ENCODE measurements at places on chromosomes 3 and 15.

DNA sequence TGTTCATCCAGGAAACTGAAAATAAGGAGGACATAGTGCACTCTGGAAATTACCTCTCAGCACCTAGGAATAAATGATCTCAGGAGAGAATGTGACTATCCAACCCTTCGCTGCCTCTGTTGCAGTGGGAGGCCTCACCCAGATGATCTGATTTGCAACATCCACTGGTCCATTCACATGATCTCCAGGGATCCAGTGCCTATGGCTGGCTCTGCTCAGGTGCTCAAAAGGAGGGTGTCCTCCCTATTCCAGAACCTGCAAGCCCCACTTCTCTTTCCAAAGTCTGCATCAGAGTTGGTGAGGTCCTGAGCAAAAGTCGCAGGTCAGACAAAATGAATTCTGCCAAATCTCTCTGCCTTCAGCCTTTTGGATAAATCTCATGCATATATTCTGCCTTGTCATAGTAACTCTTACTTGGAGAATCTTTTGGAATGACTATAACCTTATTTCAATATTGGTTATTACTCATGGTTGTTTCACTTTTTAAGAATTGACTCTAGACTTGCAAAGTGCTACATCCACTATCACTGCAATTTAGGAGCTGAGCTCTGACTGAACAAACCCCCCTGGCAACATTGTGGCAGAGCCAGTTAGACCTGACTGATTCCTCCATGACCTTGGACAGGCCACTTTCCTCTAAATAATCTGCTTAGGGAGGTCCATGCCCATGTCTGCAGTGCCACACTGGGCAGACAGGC lies 295.1 kb downstream of the EPHB1 start:
- no peak for DNase-seq

DNA sequence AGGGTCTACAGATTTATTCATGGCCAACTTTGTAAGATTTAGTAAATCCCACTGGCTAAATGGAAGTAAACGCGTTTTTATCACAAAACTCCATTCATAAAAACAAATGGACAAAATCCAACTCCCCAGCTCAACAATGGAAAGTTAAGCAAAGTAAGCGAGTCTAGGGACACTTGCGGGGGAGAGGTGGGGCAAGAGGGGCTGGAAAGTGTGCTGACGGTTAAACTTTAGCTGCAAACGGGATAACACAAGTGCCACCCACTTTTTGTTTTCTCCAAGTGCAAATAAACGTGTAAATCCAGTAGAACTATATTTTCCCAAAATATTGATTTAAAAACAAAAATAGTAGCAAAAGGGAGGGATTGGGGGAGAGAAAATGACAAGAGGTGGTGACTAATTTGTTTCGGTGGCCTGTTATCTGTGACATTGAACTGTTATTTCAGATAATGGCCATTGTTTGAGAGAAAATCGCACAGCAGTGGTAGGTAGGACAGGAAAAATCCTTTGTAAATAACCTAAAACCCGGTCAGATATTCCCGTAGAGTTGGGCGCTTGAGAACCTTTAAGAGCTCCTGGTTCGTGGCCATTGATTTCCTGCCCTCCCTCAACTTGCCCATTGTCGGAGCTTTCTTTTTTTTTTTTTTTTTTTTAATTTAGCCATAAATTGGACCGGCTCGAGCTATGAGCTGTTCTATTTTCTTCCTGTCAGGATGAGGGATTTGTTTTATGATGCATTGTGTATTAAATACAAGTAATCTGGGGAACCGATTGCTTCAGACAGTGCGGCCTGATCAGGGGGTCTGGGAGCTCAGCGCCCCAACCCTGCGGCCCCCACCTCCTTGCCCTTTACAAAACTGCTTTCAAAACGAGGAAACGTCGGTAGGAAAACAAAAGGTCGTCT lies 514.8 kb downstream of the MECOM start:
- DNase-seq: no peak

GRCh38 chr15:75672646-75673425 lies 25.1 kb downstream of the SNX33 start:
- no peak for DNase-seq

DNA sequence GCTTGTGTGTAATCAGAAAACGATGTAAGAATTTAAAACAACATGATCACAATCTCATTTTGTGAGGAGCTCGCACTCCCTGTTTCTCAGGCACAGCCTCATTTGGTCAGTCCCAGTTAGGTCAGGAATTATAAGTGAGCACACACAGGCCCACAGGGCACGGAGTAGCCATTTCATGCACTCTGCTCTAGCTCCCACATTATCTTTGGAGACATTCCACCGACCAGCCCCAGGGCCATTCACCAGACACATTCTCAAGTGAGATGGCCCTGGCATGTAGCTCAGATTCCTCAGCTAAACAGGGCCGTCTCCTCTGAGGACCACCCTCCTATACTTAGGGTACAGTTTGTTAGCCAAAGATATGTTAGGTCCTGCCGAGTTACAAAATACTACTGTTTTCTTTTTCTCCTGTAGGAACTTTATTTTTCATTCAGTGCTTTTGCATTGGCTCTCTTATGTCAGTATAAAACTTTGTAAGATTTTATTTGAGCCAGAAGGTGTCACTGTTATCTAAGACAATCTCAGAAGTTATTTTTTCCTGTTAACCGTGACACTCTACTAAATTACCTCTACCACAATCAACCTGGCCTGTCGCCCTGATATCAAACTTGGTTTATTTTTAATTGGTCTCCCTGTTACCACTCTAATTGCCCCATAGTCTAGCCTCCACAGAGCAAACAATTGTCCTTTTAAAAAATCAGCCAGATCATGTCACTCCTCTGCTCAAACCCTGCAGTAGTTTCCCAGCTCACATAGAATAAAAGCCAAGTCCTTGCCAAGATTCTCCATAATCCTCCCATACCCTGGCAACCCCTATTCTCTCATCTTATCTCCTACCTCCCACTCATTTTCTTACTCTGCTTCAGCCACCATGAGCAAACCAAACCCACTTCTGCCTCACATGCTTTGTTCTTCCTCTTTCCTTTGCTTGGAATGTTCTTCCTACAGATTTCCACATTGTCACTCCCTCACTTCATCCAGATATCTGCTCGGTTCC lies 105.7 kb downstream of the PPP2R3A start:
- no peak for DNase-seq

- DNase-seq: no peak
Observed at GRCh38 chr15:76978522-76979330, 16.2 kb upstream of the PSTPIP1 start.

DNA sequence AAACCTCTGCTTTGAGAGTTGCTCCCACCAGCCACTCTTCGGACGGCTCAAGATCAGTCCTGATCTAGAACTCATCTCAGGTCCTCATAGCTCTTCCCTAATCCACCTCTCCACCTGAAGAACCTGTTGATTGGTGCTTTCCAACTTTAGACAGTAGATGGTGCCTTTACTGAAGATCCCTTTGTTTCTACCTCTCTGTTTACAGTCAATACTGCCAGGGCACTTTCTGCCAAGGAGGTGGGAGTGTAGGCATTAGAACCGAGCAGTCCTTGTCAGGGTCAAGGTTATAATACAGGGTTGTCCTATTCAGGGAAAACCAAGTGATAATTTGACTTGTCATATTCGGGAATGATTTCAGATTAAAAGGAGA lies 1.2 kb downstream of the CGNL1 start:
- no peak for DNase-seq

- no peak for DNase-seq
Observed at GRCh38 chr3:73719413-73719851, 94.7 kb upstream of the PDZRN3 start.

DNA sequence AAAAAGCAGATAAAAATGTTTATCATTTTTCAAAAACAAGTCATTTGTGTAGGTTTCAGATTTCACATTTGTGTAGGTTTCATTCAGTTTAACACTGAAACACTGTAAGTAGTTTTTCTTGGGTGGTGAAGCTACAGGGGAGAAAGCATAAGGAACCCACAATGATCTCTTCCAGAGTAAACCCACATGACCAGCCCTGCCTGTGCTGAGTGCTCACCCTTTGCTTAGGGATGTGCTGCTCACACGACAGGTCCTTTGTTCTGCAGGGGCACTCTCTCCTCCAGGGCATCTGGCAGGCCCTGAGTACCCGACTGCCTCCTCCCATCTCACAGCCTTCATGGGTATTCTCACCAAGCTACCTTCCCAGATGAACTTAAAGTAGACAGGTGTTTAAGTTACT lies 28.9 kb downstream of the ZXDC start:
- DNase-seq: no peak

DNA sequence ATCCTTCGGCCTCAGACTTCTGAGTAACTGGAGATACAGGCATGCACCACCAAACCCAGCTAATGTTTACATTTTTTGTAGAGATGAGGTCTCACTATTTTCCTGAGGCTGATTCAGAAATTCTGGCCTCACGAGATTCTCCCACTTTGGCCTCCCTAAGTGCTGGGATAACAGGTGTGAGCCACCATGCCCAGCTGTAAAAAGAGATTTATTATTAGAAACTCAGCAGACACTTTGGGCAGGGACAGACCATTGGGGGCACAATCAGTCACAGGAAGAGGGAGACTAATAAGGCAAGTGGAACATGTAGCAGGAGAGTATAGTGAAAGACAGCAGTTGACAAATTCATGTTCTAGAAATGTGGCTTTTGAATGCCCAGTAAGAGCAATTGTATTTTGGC lies 249.2 kb downstream of the CBLB start:
- DNase-seq: no peak

- peak; percentile 78 for DNase-seq
Observed at GRCh38 chr15:101258238-101259144, 6.6 kb upstream of the CHSY1 start.

GRCh38 chr3:29065211-29065785 lies 215.6 kb upstream of the RBMS3 start:
- peak; percentile 13 for DNase-seq

- no peak for DNase-seq
Observed at GRCh38 chr15:93060336-93061248, 28.4 kb downstream of the RGMA start.

- DNase-seq: no peak
Observed at GRCh38 chr3:175255698-175256097, 396.6 kb downstream of the NAALADL2 start.

GRCh38 chr3:44984335-44984734 lies 8.3 kb downstream of the EXOSC7 start:
- no peak for DNase-seq

DNA sequence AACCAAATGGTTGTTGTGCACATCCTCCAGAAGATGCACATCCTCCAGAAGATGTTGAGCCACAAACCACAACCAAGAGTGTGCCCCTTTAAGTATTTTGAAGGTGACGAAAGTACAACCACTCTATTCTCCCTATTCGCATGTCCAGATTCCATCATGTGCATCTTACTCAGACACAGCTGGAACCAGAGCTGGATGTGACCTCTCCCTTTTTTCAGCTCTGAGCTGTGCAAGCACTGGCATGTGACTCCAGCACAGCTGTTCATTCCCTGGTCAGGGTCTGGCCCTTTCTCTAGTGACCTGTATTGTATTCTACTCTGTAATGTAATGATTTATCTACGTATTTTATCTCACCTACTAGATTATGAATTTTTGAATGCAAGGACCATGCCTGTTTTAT lies 29.3 kb upstream of the DLG1 start:
- no peak for DNase-seq

GRCh38 chr15:51128701-51129100 lies 34.0 kb upstream of the TNFAIP8L3 start:
- no peak for DNase-seq

GRCh38 chr3:126142652-126143051 lies 37.7 kb downstream of the ALDH1L1 start:
- no peak for DNase-seq

DNA sequence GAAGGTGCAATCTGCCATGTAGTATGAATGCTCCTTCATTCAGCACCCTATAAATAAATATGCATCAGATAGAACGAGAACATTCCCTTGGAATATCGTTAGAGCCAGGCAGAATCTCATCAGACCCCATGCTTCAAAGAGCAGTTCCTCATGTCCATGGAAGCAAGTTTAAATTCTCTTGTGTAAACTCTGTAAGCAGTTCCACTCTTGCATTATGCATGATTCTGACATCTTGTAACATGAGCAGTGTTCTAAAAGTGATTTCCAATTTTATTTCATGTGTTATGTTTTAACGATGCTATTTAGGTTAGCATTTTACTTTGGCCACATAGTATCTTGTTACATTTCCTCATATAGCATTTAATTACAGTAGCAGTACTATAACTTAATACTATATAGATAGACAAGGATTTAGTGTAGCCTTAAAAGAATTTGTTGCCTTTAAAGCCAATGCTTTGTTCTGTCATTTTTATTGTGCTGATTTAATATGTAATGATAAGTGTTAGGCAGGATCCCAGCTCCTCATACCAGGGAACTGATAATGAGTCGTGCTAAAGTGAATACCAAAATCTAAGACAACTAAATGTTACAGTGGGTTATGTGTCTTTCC lies 161.2 kb upstream of the NECTIN3 start:
- no peak for DNase-seq

DNA sequence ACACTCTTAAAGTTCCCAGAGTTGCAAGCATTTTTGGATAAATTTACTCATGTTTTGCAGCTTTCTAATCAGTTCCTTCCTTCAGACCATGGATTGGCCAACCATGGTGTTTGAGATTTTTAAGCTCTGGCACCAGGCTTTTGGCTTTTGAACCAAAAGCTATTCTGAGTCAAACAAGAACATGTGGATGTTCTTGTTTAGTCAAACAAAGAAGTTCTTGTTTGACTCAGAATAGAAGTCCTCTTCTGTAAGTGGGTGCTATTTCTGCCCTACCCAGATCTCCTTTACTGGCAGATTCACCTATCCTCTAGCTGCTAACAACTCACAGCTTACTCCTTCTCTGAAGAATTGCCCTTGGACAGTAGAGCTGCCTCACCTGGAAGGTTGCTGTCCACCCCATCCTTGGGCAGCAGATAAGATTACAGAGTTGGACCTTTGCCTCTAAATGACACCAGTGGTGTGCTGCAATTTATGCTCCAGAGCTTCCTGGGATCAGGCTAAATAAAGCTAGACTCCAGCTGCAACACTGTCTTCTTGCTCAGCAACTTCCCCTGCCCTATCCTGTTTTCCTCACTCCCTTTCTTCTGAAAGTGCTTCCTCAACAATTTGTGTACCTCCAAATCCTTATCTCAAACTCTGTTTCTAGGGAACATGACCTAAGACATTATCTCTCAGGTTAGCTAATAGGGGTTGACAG lies 65.6 kb downstream of the COL6A6 start:
- DNase-seq: no peak

DNA sequence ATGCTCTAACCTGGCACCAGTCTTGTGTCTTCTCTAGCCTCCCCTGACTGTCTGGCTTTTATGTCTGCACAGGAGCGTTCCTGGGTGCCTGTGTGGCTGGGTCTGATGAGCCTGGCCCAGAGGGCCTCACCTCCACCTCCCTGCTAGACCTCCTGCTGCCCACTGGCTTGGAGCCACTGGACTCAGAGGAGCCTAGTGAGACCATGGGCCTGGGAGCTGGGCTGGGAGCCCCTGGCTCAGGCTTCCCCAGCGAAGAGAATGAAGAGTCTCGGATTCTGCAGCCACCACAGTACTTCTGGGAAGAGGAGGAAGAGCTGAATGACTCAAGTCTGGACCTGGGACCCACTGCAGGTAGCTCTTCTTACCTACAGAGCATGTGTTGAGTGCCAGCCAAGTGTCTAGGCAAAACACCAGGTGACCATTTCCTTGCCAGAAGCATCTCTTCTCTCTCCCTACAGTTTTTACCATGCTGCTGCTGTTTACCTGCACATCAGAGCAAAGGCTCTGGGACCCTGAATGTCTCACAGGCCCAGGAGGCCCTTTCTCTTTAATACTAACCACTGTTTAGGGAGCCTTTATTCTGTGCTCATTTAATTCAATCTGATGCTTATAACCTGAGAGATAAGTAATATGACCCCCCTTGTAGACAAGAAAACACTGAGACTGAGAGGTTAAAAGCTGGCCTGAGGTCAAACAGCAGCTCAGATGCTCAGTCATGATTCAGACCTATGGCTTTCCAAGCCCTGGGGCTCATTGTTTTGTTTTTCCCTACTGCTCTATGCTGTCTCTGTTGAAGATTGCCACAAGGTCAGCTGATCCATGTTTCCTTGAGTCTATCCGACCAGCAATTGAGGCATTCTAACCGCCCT lies 10.4 kb downstream of the PODXL2 start:
- DNase-seq: no peak

Measured in NCI-H187 (cell line).